ENCODE measurements at places on chromosomes 2 and 18.

DNA sequence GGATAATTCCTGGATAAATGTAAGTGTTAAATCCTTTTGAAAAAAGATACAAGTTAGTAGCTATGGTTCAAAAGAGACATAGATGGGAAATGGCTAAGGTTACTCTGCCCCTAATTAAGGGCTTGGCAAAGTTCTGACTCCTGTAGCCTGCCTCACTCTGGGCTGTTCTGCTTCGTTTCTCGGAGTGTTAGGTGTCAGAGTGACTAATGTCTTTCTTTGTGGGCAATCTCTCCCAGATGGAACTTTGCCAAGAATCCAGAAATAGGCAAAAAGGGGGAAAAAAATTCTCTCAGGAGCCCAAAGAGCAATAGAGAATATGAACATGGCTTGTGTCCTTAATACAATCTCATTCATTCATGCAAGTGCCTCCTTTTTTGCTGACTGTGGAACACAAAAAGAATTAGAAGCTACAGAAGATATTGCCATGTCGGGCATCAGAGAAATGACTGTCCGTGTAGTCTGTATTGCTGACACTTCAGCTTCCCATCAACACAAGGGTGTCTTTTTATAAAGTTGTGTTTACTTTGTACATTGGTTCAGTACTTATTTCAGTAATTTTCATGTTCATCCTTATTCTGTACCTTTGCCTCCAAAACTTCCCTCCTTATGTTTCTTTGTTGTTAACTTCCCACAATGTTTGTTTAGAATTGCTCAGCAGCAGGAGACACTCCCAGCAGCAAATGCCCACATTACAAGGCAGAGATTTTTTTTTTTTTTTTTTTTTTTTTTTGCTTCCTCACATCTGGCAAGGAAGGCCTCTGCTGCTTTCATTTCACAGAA is 134.0 kb downstream of the FTCDNL1 start:
- no peak for DNase-seq

- no peak for DNase-seq
These were observed 89.6 kb upstream of the UBE2E3 start for GRCh38 chr2:180890781-180891180.

DNA sequence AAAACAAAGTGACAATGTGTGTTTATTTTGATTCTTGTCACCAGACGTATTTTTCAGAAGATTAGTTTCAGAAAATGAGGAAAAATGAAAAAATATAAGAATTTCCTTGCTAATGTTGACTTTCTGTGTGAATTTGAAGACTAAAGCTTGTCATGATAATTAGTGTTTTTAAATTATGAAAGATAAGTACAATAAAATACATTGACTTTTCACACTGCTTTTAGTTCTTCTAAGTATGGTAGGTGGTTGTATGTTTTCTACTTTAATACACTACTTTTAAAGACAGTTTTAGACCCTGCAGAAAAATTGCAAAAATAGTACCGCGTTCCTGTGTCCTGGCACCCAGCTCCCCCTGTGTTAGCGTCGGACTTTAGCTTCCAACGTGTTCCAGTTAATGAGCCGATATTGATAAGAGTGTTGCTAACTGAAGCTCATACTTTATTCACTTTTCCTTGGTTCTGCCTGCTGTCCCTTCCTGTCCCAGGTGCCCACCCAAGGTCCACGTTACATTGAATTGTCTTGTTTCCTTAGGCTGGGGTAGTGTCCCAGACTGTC is 695 bp downstream of the RBFA start:
- DNase-seq: peak; percentile 30

DNA sequence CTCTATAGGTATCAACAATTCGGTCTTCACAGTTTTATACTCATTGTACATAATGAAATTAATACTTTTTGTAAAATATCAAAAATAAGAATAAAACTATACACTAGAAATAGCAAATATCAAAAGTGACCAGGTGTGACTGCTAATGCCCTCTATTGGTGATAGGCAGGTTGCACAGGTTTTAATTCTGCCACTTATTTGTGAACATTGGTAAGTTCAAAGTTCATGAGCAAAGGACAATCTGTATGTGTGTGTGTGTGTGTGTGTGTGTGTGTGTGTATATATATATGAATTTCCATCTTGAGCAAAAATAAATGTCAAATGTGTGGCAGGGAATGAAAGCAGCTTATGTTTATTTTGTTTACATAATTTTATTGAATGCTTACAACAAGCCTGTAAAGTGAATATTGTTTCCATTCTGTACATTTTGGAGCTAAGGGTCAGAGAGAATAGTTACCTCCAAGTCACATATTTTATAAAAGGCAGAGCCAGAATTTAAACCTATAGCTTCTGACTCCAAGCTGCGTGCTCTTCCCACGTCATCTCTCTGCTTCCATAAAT is 537.4 kb downstream of the CPS1 start:
- DNase-seq: no peak

- no peak for DNase-seq
These were observed 34.0 kb downstream of the DOCK10 start for GRCh38 chr2:225008179-225008856.

DNA sequence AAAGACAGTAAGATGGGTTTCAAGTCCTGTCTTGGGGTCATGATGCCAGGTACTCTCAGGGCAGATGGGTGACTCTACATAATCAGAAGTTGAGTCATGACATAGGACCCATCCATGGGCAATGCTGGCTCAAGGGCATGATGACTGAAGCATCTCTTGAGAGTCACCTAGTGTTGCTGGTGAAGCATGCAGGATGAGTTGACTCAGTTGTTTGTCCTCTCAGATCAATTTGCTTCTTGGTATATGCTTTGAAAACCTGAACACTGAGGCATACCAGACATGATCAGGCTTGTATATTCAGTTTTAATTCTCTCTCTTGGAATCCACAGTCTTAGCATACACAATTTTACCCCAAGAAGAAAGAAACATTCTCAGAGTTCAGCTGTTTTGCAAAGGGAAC is 658.9 kb upstream of the NXPH2 start:
- no peak for DNase-seq

Measured in hematopoietic multipotent progenitor cell treated with erythropoietin and hydrocortisone succinate and interleukin-3 and kit ligand, for 8 days (in vitro differentiated cells).